ENCODE measurements at places on chromosomes 1 and 21.

DNA sequence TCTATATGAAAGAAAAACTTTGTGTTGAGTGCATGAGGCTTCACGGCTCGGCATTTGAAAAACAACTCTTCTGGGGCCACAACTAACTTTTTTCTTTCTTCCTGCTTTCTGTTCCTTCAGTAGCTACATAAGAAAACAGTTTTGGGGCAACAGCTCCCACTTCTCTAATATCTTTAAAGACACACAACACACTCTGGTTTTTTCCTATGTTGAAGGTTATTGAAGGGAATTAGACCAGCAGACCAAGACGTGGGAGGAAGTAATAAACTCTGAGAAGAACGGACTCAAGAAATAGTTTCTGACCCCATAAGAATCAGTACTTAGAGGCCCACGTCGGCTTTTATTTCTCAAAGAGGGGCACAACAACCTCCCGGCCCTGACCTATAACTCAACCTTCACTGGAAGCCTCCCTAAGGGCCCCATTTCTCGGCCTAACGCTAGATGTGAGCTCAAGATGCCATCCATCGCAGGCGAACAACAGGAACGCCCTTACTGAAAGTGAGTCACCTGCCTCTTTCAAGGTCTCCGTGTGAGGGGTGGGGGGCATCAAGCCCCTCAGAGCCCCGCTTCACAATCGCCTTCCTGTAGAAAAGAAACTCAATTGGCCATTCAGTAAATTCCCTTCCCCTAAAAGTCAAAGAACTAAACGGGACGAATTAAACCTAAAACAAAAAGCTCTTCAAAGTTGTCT is 844 bp downstream of the ZMYM6 start:
- peak; percentile 36 for DNase-seq

GRCh38 chr21:14116080-14116481 is 94.7 kb downstream of the LIPI start:
- DNase-seq: no peak

GRCh38 chr1:111982428-111982827 is 7.0 kb downstream of the KCND3 start:
- DNase-seq: no peak

DNA sequence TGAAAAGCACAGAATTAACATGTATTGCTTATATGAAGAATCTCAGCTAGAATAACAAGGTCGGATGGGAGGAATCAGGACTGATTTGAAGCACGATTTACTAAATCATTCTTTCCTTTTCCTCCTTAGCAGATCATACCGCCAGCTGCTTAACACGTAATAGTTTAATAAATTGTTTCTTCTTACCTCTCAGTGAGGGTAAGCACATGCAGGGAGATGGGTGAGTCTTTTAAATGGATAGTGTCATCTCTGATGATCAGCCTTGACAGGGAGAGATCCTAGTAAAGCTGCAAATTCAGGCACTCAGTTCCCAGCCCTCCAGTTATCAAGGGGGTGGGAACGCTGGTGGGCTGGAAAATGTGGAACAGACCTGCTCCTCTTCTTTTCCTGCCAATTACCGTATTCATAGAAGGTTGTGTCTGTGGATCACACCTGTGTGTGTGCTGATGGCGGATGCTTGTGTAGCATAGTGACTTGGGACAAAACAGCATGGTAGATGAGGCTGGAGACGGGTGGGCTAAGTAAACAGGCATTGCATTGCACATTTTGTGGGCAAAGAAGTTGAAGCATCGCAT is 30.7 kb downstream of the NTPCR start:
- DNase-seq: no peak

DNA sequence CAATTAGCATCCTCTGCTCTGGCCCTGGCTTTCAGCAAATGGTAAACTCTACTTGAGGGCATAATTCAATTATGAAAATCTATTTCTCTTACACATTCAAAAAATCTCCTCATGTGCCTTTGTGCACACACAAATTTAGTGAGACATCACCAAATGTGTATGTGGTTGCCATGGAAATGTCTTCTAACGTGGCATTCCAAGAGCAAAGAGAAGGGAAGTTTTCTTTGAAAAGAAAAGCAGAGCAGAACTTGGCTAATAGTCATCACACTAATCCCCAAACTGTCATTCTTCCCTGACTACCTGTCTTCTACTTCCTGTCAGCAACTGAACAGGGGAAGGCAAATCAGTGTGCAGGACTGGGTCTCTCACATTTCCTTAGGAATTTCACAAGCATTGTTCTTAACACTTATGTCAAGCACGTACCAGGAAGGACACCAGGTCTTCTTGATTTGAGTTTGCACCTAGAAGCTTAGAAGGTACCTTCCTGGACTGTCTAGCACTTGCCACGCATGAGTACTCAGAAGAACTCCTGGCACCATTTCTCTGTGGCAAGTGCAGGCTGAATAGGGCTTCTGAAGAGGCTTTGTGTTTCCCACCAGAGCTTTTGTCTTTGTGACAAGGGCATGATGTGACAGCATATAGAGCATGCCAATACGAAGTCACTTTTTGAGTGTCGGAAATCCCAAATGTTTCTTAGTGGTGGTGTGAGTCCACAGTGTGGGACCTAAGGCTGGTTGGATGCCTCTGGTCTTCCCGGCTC is 32.3 kb downstream of the MAN1C1 start:
- no peak for DNase-seq

DNA sequence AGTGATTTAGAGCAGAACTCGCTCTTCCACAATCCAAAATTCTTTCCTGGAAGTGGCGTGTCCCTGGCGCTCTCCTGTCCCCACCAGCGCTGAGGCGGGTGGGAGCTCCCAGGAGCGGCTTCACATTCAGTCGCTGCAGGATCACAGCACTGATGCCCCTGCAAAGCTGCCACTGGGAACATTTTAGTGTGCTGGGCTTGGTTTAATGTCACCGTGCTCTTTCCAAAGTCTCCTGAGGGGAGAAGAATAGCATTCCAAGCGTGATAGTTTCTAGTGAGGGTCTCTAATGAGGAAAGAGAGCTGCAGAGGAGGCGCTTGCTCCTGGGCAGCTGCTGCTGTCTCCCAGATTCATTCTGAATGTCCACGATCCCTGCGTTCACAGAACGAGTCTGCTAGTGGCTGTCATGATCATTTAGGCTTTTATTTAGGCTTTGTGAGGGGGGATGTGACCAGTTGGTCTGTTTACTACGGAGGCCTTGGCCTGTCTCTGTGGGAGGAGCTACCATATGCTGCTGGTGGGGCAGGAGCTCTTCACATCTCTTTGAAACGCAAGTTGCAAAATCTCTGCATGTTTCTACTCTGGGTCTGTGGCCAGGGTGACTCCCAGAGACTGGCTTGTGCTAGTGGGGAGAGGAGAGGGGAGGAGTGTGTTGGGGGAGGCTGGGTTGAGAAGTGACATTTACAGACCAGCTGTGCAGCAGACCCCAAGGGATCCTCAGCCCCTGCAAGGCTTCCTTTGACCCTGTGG is 23.4 kb downstream of the OLFML3 start:
- no peak for DNase-seq

- DNase-seq: no peak
Observed at GRCh38 chr1:247434005-247434404, 18.0 kb downstream of the NLRP3 start.

GRCh38 chr1:73411479-73411878 is 786.5 kb downstream of the LRRIQ3 start:
- DNase-seq: no peak

DNA sequence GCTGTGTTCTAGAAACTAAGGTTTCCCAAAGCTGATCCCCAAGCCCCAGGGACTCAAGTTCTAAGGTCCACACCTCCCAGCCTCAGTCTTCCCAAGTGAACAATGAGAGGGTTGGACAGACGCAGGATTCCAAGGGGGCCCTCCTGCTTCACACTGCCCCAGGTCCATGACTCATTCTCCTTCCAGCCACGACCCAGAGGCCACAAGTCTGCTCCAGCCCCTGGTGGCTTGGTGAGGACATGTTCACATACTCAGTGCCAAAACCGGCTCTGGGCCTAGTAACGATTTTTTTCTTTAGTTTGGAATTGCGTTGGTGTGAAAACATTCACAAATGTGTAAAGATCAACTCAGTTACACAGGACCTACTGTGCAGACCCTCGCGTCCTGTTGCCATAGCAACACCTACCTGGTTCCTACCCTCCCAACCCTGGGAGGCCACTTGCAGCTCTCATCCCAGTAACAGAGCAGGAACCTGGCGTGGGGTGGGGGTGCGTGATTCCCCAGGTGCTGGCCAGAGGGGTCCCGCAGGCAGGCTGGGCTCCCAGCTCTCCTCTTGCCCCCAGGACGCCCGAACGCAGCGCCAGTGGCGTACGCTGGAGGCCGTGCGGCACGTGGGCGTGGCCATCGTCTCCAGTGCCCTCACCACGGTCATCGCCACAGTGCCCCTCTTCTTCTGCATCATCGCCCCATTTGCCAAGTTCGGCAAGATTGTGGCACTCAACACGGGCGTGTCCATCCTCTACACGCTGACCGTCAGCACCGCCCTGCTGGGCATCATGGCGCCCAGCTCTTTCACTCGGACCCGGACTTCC is 57.0 kb downstream of the DISP3 start:
- DNase-seq: no peak

- no peak for DNase-seq
Observed at GRCh38 chr1:64579767-64580166, 109.8 kb downstream of the CACHD1 start.

DNA sequence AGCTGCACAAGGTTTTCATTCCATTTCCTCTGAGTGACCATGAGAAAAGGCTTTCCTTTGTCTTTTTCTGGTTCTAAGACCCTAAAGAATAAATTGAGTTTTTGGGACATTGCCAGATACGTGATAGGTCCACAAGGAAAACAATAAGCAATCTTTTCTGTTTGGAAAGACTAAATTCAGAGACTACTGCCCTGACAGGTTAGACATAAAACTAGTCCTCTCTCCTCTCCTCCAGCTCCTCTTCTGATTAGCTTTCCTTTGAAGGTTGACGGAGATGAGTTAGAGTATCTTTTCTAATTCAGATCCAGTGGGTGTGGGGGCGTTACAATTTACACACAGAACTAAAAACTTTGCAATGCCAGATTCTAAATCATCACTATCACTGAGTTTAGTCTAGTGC is 57.8 kb upstream of the C1orf53 start:
- no peak for DNase-seq

GRCh38 chr1:117359561-117360289 is 7.5 kb upstream of the MAN1A2 start:
- no peak for DNase-seq

- DNase-seq: peak; percentile 49
Observed at GRCh38 chr21:34073749-34074282, 438 bp downstream of the MRPS6 start.

- no peak for DNase-seq
Observed at GRCh38 chr1:39977202-39977601, 22.3 kb downstream of the MFSD2A start.

DNA sequence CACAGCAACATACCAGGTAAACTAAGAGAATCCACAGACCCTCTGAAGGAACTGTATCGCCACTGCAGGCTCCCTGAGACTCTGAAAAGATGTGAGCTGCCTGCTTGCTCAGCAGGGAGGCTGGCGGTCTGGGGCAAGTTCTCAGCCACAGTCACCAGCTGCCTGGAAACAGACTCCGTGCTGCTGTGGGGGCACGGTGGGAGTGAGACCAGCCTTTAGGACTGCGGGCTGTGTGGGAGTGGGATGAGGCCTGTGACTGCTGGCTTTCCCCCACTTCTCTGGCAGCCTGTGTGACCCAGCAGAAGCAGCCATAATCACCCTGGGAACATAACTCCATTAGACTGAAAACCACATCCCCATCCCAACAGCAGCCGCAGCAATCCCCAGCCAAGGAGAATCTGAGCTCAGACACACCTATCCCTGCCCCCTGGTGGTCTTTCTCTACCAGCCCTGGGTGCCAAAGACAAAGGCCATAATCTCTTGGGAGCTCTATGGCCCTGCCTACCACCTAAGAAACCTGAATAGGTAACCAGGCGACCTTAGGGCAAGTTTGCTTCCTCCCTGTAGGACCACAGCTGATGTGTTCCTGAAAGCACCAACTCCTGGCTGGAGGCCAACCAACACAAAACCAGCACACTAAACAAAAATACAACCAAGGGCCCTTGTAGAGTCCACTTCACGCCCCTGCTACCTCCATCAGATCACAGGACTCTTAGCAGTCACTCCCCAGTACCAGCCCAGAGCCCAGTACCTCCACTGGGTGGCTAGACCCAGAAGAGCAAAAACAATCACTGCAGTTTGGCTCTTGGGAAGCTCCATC is 151.5 kb downstream of the SMYD3 start:
- no peak for DNase-seq

DNA sequence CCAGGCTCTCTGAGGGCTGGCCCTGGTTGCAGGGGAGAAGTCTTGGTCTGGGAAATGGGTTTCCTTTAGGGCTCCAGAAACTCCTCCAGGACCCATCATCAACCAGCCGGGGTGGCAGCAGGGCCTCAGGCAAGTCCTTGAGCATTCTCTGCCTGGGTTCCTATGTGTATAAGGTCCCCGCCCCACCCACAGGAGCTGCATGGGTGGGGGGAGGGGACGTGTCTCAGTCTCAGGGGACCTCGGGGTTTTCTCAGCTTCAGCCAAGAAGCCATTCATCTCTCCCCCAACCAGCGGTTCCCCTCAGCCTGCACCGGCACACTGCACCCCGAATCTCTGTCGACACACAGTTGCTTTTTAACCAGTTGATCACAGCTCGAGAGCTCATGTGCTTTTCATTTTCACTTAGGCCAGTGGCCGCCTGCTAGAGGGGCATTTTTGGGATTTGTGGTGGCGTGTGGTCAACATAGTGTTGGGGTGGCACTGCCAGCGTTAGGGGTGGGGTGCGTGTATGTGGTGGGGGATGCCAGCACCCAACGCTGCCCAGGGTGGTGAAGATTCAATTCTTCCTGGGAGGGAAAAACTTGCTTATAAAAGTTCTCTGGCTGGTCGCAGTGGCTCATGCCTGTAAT is 6.5 kb downstream of the RUNX3 start:
- DNase-seq: no peak

GRCh38 chr1:156419854-156420204 is 50.8 kb downstream of the RHBG start:
- peak; percentile 30 for DNase-seq

DNA sequence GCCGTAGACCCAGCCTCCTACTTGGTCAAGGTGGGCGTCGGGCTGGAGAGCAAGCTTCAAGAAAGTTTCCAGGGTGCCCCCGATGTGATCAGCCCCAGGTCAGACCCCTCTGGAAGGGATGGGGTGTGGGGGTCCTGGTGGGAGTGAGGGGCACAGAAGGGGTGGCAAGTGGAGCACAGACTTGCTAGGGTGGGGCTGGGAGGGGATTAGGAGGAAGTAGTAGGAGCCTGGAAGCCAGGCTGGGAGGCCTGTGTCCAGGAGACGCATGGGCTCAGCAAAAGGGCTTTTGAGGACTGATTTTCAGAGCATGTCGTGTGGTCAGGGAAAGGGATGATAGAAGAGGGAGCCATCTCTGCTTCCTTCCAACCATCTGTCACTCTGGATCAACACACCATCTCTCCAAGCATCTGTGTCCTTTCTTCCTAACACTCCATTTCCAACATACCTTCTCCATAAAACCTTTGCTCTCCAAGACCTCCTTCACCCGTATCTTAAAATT is 8.5 kb downstream of the TRIM46 start:
- DNase-seq: no peak

- DNase-seq: peak; percentile 32
Observed at GRCh38 chr1:11731691-11732283, 4.1 kb upstream of the AGTRAP start.

DNA sequence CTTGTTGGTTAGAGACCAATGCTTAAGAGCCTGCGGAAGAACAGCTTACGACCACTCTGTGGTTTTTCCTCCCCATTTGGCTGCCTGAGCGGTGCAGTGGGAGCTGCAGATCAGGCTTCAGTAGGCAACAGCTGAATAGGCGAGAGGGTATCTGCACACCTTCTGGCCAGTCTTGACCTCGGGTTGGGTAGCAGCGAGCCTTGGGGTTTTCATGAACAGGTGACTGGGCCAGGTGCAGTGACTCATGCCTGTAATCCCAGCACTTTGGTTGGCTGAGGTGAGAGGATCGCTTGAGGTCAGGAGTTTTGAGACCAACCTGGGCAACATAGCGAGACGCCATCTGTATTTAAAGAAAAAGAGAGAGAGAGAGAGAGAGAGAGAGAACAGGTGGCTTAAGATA is 41.0 kb downstream of the NENF start:
- no peak for DNase-seq

Data from stimulated activated CD4-positive, alpha-beta T cell treated with anti-CD3 and anti-CD28 coated beads, Interleukin-4, amount 100 ng/mL, for 4 hours (primary cell).